ENCODE measurements at places on chromosomes 2 and 18.

DNA sequence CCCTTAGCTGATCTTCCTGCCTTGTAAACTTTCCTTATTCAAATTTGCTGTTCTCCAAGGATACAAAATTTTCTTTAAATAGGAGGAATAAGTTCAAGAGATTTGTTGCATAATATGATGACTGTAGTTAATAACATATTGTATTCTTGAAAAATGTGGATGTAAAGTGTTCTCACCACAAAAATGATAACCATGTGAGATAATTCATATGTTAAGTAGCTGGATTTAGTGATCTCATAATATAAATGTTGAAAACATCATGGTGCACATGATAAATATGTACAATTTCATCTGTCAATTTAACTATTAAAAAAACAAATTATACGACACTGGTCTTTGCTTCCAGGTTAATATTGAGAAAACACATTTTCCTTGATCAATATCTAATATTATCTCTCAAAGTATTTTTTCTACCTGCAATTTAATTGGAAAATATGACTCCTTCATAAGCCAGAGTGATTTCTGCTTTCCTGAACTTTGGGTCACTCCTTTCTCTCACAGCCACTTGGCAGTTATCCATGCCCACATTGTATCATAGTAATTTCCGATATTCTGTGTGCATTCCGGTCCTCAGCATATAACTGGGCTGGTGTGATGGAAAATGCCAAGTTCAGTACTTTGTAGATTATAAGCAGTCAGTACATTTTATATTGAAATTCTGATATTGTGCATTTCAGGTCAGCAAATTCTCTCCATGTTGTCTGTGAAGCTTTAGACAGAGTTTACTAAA is 152.6 kb downstream of the GULP1 start:
- DNase-seq = no peak

GRCh38 chr2:31312898-31313297 is 78.9 kb downstream of the EHD3 start:
- DNase-seq = no peak

DNA sequence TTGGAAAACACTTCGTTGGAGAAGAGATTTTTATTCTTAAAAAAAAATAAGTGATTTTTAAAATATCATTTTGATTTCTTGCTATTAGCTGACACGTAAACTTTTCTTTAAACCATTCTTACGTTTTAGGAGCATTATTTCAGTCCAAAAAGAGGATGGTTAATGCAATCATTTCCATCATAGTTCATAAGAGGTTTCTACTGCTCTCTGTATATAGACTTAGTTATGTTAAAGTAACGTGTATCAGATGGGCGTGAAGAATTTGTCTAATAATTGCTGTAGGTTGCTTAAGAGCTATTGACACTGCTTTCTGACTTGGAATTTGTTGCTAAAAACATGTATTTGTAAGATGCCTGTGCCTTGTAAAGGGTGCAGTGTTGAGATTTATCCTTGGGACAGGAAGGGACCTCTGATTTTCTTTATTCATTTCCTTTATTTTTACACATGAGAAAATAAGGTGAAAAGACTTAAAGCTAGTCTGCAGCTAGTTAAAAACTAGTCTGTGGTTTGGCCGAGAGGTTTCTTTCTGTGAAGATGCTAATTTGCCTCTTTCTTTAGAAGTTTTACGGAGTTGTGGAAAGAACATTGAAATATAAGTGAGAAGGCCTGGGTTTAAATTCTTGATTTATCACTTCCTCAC is 2.9 kb downstream of the ANKRD12 start:
- no peak for DNase-seq

DNA sequence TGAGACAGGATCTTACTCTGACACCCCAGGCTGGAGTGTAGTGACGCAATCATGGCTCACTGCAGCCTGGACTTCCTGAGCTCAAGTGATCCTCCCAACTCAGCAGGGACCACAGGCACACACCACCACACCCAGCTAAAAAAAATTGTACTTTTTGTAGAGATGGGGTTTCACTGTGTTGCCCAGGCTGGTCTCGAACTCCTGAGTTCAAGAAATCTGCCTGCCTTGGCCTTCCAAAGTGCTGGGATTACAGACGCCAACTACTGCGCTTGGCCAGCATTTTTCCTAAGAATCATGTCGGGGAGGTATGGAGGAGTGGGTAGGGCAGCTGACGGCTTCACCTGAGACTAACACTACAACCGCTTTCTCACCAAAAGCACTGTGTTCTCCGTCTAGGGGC is 50.4 kb downstream of the CYP26B1 start:
- DNase-seq = no peak

DNA sequence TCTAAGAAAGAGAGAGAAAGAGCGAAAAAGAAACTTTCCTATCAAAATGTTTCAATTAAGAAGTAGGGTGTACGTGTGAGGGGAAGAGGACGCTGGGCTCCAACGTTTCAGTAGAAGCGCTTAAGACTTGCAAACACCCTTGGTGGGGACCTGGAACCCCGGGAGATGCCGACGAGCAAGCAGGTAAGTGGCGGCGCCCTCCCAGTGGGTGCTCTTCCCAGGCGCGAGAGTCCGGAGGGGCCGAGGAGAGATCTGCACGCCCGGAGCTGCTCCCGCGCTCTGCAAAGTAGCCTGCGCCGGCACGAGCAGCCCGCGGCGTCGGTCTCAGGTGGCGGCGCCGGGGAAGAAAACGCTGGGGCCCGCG is 678 bp upstream of the OTX1 start:
- peak; percentile 78 for DNase-seq

GRCh38 chr2:85470850-85471800 is 52.6 kb downstream of the SH2D6 start:
- DNase-seq = no peak

DNA sequence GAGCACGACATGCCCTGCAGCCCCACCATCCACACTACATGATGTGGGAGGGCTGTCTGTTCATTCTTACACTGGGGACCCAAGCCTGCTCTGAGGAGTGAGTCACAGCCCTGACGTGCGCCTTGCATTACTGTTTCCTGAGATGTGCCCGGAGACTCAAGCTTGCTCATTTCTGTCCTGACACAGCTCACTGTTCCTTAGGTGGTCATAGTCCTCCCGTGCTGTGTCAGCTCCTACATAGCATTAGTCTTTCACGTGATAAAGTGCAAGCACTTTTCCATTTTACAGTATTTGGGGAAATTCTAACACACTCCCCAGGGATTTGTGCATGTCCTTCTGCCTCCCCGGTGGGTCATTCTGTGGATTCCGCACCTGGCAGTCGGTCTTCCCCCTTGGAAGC is 46.2 kb upstream of the TRIM43B start:
- no peak for DNase-seq

GRCh38 chr2:113711851-113712250 is 44.6 kb downstream of the SLC35F5 start:
- DNase-seq = no peak

DNA sequence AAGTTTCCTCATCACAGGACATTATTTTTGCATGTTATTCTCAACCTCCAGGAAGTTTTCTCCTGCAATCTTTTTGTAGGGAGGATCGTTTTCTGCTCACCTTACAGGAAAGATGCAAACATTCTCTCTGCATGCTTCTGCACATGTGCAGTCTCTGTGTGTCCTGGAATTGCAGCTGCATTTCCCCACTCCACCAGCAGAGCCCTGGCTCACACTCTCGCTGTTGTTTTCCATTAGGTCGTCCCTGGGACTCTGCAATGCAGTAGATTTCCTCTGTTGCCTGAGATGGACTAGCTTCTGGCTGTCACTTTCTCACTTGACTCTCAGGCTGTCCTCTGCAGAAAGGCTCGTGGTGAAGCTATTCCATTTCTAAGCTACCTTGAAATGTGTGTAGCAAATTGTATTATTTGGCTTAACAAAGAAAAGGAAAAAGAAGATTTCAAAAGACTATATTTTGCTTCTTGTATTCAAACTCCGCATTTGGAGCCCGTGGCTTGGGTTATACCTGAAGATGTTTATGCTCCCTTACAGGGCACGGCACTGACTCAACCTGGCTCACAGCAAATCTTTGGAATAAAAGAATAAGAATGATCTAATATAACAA is 346.7 kb downstream of the RAD51AP2 start:
- DNase-seq = peak; percentile 9

- DNase-seq = no peak
Measured at GRCh38 chr18:44594799-44595467, 85.8 kb upstream of the SETBP1 start.
